ENCODE measurements at places on chromosomes 11 and 22.

DNA sequence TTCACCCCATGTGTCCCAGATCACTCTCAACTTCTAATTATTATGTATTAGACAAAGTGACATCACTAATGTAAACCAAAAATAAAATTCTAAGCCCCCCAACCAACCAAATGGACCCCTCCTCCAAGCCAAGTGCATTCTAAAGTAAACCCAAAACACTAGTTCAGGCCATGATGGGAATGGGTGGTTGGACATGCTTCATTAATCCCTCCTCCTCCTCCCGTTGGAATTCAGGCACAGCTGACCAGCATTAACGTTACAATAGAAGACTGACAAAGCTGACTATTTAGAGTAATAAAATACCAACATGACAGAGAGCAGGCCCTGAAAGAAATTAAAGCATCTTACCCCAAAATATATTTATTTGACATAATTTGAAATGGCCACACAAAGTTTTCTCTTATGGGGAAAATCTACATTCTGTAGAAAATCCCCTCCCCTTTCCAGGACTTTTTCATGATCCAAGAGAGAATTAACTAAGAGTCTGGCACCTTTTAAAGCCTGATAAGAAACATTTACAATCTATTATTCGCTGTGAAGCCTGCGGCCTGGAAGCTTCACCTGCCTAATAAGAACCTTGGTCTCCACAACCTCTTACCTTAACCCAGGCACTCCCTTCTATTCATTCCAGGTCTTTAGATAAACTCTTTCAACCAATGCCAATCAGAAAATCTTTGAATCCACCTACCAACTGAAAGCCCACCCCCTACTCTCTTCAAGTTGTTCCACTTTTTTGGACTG lies 948.5 kb upstream of the CCDC90B start:
- no peak for DNase-seq

- no peak for DNase-seq
Measured at GRCh38 chr11:13336246-13336878, 58.8 kb downstream of the BMAL1 start.

- no peak for DNase-seq
Measured at GRCh38 chr11:126331286-126331685, 24.2 kb upstream of the ST3GAL4 start.

GRCh38 chr11:36009473-36009872 lies 65.6 kb downstream of the LDLRAD3 start:
- DNase-seq: no peak

- DNase-seq: peak; percentile 66
Measured at GRCh38 chr11:59097113-59097708, 9.8 kb upstream of the FAM111B start.

- DNase-seq: peak; percentile 50
Measured at GRCh38 chr11:288478-289397, at the start of gene PGGHG. Gene PGGHG (plus strand): TSS chr11:289126. CDS start chr11:289817, 691 bp downstream.

- DNase-seq: no peak
Measured at GRCh38 chr11:135043434-135043833, 631.4 kb upstream of the B3GAT1 start.

- DNase-seq: no peak
Measured at GRCh38 chr11:64362339-64362738, 3.4 kb downstream of the RPS6KA4 start.

GRCh38 chr11:7949934-7950333 lies 8.4 kb upstream of the OR10A3 start:
- no peak for DNase-seq

DNA sequence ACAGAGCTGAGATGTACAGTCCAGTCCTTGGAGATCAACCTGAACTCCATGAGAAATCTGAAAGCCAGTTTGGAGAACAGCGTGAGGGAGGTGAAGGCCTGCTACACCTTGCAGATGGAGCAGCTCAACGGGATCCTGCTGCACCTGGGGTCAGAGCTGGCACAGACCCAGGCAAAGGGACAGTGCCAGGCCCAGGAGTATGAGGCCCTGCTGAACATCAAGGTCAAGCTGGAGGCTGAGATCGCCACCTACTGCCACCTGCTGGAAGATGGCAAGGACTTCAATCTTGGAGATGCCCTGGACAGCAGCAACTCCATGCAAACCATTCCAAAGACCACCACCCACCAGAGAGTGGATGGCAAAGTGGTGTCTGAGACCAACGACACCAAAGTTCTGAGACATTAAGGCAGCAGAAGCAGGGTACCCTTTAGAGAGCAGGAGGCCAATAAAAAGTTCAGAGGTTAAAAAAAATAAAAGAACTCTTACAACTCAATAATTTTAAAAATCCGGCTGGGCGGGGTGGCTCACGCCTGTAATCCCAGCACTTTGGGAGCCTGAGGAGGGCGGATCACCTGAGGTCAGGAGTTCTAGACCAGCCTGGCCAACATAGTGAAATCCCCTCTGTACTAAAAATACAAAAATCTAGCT lies 69.9 kb upstream of the RTL6 start:
- peak; percentile 42 for DNase-seq

- DNase-seq: no peak
Measured at GRCh38 chr11:3231851-3232744, at the start of gene MRGPRE. Gene MRGPRE (minus strand): TSS chr11:3232417. CDS start chr11:3228799, 3,618 bp downstream.

DNA sequence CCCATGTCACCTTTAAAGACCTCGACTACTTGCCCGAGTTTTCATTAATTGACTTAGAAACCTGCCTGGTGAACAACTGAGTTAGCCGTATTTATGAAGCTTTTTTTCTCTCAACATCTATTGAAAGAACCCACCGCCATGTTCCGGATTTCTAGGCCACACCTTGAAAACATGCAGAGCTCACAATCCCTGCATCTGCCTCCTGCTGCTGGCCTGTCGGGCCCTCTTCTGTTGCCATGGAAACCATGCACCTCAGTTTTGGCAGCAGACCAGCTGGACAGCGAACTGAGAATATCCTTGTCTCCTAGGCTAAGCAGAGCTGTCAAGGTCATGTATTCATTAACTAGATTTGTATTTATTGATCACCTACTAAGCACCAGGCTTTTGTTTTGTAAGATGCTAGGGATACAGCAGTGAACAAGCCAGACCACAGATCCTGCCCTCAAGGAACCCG lies 4.3 kb upstream of the PATZ1 start:
- DNase-seq: no peak

GRCh38 chr11:19868281-19868821 lies 155.7 kb downstream of the NAV2 start:
- DNase-seq: no peak

DNA sequence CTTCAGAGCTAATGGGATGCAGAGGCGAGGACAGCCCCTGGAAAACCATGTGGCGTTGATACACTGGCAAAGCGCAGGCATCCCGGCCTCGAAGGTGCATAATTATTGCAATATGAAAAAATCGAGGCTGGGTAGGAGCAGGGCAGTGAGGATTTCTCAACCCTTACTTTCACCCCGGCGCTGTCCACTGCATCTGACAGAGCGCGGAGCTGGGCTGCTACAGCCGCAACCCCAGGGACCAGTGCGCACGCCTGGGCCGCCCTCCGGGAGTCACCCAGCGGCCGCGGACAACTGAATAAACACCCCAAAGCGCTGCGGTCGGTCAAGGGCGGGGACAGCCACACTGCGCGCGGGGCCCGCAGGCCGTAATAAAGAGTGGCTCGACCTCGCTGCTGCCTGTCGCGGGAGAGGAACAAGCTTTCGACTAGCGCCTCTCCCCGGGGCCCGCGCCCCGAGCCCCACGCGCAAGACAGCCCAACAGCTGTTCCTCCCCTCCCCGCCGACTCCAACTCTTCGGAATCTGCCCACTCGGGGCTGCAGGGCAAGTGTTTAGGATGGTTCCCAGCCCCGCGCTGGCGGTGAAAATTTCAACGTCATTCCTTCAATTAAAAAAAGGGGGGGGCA lies 3.6 kb upstream of the WT1 start:
- DNase-seq: no peak

DNA sequence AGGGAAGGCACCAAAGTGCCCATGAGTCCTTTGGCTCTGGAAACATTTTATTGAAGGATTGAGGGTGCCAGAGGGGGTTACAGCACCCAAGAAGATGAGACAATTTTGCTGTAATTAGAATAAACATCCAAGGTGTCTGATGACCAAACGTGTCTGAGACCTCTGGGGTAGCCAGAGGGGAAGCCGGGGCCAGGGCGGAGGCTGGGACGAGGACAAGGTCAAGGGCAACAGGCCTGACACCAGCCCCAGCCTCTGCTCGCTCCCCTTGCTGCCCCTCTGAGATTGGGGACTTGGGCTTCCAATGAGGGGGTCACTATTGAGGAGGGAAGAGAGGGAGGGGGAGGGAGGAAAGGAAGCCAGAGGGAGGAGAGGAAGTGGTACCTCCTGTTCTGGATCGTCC lies 25.6 kb downstream of the TMPRSS6 start:
- no peak for DNase-seq

DNA sequence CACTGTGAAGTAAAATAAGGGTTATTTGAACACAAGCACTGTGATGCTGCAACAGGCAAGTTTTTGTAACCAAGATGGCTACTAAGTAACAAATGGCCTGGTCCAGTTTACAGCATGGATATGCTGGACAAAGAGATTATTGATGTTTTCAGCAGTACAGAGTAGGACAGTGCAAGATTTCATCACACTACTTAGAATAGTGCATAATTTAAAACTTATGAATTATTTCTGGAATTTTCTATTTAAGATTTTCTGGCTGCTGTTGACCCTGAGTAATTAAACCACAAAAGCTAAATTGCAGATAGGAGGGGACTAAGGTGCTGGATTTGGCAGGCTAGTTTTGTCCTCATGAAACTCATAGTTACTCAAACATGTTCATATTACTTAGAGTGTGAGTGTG lies 33.1 kb downstream of the CEP295 start:
- DNase-seq: no peak

GRCh38 chr11:85682330-85683305 lies 3.4 kb downstream of the CCDC89 start:
- DNase-seq: peak; percentile 73

DNA sequence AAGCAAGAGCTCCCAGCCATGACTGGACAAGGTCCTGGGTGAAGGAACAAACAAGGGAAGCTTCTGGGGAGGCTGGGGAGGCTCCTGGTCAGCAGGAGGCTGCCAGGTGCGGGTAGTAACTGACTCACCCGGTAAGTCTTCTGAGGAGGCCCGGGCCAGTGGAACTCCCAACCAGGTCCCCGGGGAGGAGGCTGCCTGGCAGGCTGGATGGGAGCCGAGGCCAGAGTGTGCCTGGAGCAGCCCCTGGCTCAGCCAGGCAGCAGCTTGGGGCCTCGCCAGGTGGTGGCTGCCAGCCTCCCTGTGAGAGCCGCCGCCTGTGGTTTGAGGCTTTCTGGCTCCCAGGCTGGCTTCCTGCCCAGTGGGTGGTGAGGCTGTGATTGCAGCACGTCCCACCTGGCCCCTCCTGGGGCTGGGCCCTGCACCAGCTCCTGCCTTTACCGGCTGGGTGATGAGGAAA lies 46.2 kb downstream of the IGF2 start:
- DNase-seq: peak; percentile 31

- DNase-seq: no peak
Measured at GRCh38 chr22:48576333-48577013, 1251.2 kb downstream of the BRD1 start.

DNA sequence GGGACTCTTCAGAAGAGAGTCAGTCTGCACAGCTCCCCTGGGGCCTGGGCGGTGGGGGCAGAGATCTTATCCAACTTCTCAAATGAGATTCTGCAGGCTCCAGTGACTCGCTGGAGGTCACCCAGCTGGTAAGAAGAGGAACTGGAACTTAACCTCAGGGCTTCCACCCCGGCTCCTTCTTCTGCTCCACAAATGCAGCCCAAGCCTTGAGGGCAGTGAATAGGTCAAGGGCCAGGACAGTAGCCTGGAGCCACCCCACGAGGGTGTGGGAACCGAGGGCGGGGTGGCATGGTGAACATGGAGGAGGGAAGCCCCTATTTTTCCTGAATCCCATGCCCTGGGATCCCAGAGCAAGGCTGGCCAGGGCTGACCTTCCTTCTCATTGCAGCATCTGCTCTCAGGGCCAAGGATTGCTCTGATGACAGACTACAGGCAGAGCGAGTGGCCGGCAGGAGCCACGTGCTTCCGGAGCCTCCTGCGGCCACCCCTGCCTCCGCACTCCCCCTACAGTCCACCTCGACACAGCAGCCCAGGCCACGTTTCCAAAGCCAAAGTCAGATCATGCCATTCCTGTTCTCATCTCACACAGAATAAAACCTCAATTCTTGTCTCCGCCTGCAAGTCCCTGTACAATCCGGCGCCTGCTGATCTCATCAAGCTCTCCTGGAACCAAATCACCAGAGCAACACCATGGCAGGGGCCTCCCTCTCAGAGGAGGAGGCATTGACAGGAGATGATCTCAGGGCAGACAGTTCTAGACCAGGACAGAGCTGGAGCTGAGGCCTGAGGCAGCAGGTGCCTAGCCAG lies 21.1 kb upstream of the UPK3A start:
- DNase-seq: no peak

- no peak for DNase-seq
Measured at GRCh38 chr11:2074266-2074825, 64.8 kb downstream of the IGF2 start.

DNA sequence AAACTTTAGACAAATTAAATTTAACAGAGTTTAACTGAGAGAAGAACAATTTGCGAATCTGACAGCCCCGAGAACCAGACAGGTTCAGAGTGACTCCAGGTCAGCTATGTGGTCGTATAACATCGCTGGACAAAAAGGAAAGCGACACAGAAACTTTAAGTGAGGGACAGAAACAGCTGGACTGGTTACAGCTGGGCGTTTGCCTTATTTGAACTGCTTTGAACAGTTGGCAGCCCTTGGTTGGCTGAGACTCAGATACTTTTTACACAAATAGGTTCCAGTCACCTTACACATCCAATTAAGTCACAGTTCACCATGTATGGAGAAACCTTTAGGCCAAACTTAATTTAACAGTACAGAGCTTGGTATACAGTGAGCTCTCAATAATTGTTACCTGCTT lies 436.9 kb downstream of the GUCY1A2 start:
- no peak for DNase-seq

GRCh38 chr11:76415073-76415472 lies 29.7 kb upstream of the EMSY start:
- no peak for DNase-seq

DNA sequence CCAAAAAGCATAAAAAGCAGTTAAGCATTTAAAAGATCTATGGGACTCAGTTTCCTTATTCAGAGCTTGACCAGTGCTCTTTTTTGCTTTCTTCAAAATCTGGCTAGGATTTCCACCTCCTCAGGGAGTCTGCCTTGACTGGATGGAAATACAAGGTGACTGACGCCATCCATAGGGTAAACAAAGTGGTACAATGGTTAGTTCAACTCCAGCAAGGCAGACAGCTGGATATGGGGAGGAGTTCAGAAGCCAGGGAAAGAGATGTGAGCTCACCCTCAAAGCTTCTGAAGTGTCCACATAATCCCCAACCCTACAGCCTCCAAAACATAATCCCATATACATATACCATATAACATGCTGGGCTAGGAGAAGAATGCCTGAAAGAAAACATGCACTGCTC lies 52.0 kb downstream of the KIRREL3 start:
- DNase-seq: no peak

- no peak for DNase-seq
Measured at GRCh38 chr11:78195917-78196560, 7.3 kb downstream of the USP35 start.

Data from stimulated activated CD4-positive, alpha-beta T cell treated with anti-CD3 and anti-CD28 coated beads, Interleukin-4, amount 100 ng/mL, for 1 hour (primary cell).